ENCODE measurements at places on chromosomes 1 and 21.

DNA sequence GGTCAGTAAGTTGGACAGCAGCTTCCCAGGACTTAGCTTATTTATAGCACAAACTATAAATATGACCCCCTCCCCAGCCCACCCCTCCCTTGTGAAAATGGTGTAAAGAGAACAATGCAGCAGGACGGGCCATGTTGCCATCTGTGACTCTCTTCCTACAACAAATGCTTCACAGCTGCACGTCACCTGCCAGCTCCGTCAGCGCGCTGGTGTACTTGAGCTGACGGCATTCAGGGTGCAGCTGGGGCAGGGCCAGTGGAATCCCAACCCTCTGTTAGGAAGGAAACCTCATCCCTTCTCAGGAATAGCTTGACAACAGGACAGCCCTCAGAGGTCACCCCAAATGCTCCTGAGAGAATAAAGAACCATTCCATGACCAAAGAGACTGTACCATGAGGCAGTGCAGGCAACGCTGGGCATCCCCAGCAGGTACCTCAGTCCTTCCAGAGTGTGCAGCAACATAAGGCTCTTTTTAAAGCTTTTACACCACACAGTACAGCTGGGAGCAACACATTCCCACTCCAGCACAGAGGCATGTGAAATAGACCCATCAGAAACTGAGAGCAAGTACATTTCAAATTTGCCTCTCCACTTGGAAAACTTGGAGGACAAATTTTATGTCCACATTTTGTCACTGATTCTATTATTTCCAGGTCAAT is 85.0 kb downstream of the ATP1A1 start:
- no peak for DNase-seq

DNA sequence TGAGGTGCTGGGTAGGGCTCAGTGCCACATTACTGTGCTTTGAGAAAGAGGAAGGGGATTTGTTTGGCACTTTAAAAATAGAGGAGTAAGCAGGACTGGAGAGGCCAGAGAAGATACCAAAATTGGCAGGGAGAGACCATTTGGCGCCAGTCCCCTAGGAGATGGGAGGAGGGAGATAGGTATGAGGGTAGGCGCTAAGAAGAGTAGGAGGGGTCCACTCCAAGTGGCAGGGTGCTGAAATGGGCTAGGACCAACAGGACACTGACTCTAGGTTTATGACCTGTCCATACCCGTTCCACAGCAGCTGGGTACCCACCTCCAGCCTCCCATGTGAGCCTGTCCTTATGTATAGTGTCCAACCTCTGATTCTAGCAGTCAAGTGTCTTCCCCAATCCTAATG is 1.0 kb upstream of the CRTC2 start:
- DNase-seq = no peak

GRCh38 chr1:31264790-31265386 is 25.2 kb upstream of the NKAIN1 start:
- DNase-seq = no peak

DNA sequence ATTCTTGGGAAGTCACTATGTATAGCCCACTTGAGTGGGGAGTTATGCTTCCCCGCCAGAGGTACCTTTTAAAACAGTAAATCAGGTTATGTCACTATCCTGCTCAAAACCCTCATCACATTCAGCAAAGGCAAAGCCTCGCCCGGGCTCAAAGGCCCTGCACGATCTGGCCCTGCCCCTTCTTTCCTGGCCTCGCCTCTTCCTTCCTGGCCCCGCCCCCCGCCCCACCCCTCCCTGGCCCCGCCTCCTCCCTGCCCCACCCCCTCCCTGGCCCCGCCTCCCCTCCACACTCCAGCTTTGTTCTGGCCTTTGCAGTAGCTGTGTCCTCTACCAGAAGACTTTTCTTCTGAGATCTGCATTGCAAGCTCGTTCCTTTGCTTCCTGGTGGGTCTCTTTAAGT is 6.6 kb downstream of the LDLRAD2 start:
- DNase-seq = peak; percentile 33

- DNase-seq = no peak
These were observed 344.4 kb downstream of the KCTD3 start for GRCh38 chr1:215911406-215911968.

GRCh38 chr1:9361630-9362260 is 69.1 kb downstream of the SPSB1 start:
- DNase-seq = no peak

DNA sequence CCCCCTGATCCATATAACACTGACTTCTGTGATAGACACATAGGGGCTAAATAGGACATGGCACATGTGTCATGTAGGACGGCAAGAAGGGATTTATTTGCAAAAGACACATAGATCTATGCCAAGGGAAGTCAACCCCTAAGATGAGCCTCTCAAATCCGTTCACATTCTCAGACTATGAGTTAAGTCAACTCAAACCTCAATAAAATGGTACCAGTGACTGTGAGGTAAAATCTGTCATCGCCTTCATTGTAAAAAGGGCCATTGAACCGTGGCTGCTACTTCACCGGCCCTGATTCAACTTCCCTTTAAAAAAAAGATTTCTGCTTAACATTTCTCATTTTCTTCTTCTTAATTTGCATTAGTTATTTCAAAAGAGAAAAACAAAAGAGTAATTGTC is 144.0 kb downstream of the ZNF281 start:
- DNase-seq = no peak

GRCh38 chr1:226738995-226739695 is at the start of gene ITPKB:
Gene ITPKB (minus strand): TSS chr1:226739282. CDS start chr1:226737458, 1,824 bp downstream.
- DNase-seq = peak; percentile 72

- no peak for DNase-seq
These were observed 15.5 kb downstream of the NTPCR start for GRCh38 chr1:232965912-232966217.

- no peak for DNase-seq
These were observed 186.3 kb downstream of the VPS13D start for GRCh38 chr1:12416101-12416500.

GRCh38 chr1:25063591-25064416 is 133.7 kb upstream of the RUNX3 start:
- no peak for DNase-seq

DNA sequence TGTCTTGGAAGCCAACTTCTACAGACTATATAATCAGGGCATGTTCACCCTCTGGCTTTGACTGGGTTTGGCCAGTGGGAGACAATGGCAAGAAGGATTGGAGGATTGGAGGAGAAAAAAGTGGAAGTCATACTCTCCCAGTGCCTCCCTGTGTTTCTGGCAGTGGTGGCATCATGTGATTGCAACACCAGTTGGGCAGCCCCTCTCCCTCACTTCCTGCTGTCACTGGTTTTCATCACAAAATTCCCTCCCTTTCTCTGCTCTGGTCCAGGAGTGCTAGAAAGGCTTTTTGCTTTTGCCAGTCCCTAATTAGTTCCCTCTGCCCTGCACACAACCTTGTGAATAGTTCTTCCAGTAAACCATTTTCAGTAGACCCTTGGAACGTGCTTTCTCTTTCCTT is 3.7 kb upstream of the QSOX1 start:
- DNase-seq = no peak

- DNase-seq = no peak
These were observed 1.2 kb downstream of the PPT1 start for GRCh38 chr1:40095806-40096205.

DNA sequence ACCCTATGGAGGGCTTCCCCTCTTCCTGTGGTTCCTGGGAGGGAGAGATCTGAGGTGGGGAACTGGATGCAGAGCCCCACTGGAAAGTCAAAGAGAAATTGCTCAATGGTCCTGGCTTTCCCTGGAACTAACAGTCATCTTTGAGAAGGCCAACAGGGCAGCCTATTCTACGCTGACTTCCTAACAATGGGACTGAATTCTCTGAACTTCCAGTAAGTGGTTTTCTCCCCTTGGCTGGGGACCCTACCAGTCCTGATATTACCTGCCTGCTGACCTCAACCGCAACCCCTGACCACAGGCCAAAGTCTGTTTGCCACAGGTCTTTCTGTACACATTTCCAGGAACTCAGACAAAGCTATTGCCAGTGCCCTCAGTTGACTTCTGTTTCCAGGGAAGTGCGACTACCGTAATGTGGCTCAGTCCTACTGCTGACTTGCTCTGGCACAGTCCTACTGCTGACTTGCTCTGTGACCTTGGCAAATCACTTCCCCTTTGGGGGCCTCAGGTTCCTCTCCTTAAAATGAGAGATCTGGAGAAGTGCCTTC is 55.3 kb downstream of the C8B start:
- DNase-seq = no peak

DNA sequence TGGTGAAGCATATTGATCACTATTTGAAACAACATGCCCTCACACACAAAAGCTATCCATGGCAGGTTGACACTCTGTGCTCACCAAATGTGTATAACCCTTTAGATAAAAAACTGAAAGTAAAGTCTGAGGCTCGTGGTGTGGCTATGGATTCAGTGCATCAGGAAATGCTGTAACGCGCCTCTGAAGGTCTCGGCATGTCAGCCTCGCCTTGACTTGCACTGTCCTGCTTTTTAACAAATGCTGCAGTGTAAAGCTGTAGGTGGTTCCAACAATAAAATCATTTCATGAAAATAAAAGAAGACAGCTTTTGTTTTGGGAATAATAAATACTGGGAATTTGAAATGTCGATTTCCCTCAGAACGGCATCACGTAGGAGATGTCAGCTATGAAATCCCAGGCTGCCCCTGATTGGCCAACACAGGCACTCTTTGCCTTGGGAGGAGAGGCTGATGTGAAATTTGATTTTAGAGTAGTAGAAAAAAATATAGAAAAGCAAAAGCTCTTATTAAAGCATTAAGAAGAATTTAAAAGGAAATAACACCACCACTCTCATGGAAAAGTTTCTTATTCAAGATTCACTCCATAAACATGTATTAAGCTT is 168.2 kb downstream of the DSCAM start:
- DNase-seq = no peak

DNA sequence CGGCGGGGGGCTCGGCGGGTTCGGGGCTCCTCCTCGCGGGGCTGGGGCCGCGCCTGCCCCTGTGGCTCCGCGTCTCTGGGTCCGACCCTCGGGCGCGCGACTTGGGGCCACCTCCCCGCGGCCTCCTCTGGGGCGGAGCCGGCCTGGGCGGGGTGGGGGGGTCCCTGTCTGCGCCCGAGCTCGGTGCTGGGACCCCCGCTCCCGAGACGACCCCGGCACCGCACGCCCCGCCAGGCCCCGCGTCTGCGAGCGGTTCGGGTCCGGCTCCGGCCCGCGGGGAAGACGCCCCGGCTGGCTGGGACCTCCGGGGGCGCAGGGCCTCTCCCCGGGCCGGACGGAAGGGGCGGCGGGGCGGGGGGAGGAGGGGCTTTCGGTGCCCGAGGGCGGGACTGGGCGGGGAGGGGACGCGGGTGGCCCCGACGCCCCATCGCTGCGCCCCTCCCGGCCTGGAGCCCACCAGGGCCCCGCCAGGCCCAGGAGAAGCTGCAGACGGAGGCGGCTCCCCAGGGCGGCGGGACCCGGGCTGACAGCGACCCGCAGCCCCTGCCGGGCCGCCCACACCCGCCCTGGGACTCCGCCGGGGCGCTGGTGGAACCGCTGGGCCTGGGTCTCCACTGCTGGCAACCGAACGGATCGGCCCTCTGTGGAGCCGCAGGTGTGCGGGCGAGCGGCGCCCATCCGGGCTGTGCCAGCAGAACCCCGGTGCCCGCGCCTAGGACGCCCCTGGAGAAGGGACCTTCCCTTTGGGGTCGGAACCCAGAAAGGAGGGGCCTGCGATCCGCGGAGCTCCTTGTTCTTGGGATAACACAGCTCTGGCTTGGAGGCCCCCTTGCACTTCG is 610 bp downstream of the COL6A2 start:
- peak; percentile 45 for DNase-seq

DNA sequence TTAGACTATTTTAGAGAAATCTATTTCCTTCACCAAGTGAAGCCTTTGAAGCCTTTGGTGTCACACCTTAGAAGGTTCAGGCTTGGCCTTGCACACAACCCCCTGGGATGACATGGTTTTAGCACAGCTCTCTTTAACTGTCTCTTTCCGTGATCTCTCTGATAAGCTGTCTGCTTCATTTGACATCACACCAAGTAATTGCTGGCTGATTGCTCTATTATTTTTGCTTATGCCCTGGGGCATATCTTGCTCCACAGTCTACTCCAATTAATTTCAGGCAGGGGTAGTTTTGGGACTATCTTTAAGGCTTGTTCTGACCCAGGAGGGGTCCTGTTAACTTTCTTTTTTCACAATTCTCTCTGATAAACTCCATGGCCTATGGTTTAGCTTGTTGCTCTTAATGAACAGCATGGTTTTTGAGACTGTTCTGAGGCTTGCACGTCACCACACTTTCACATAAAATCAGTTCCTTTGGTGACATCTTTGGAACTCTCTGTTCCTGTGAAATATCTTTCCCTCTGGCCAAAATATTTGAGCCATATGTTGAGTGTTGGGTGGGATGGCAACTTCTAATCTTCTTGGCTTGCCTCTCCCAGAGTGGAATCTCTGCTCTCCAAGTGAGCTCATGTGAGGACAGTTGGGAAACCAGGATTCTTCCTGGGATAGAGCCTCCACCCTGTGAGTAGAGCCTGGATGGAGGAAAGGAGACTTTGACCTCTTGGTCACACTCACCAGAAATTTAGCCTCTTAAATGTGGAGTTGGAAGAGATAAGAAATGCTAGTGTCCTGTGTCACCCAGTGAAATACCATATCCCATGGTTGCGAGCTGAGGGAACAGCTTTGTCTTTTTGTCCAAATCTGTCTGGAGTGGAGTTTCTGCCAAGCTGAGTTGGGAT is 63.6 kb downstream of the MAP3K21 start:
- DNase-seq = no peak

GRCh38 chr1:246338546-246338945 is 168.5 kb downstream of the SMYD3 start:
- DNase-seq = no peak

DNA sequence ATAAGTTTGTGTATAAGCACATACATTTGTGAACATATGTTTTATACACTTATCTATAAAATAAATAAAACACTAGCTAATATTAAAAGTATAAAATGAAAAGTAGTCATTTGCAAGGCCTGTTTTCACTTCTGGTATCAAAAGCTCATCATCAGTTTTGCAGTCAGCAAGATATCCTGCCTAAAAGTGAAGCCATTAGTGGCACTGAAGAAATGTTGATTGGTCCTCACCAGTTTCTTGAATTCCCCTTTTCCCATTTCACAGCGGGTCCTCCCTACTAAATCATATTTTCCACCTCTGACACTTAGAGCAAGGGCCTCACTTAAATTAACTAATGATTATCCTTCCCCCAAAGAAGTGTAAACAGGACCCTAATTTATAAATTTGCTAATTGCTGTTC is 6.7 kb downstream of the TBX15 start:
- DNase-seq = no peak

DNA sequence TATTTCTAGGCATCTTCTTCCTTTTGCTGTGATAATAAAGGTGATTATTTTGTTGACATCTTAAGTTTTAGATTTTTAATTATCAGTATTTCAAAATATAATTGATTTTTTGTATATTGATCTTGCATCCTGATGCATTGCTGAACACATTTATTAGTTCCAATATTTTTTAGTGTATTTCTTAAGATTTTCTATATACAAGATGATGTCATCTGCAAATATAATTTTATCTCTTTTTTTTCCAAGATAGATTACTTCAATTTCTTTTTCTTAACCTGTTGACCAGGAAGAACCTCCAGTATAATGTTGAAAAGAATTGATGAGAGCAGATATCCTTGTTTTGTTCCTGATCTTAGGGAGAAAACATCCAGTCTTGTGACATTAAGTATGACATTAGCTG is 54.8 kb upstream of the LRRN2 start:
- DNase-seq = no peak

Measured in activated T-cell treated with anti-CD3 and anti-CD28 coated beads, Interleukin-2, amount 50 U/mL, for 1 hour (primary cell).